ENCODE measurements at places on chromosomes 6 and 20.

DNA sequence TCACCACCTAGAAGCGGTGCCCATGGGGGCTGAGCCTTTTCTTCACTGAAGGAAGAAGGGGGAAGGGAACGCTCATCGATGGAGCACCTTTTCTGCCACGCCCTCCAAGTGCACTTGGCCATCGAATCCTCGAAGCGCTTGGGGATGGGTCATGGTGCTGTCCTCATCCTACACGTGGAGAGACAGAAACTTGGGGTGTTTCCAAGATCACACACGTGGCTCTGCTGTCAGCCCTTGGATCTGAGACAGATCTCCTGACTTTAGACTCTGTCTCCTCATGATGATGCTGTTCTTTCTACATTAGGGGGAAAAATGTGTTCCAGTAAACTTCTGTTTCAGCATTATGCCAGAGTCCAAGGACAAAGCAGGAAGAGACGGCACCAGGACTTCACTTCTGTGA is 78.5 kb downstream of the SYNDIG1 start:
- no peak for DNase-seq

DNA sequence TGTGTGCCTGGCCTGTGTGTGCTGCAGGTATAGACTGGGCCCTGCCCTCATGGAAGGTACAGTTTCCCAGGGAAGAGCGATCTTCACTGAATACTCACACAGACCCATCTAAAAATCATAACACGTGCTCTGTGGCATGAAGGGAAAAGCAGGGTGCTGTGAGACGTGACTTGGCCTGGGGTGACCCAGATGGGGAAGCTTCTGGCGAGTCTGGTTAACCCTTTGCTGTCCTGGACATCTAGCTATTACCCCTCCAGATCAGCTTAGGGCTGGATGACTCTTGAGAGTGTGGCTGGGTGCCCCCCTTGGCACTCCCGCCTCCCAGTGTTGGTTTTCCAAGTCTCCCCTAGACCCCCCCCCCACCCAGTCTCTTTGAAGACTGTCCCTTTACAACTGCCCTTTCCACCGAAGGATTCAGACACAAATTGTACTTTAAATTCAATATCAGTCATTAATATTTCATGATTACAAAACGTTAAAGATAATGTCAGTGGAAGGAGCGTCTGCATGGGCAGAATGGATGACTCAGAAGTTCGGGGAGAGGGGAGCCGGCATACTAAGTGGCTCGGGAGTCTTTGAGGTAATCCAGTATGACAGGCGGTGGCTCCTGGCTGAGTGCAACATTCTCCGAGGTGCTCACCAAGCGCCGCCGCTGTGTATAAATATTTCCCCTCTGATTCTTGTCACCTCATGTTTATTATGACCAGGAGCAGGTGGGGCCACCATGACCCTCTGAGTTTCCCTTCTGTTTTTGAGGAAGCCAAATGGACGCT is 77.3 kb downstream of the CD40 start:
- DNase-seq = no peak

GRCh38 chr6:129903082-129903481 is 42.0 kb upstream of the TMEM244 start:
- DNase-seq = no peak

- no peak for DNase-seq
Measured at GRCh38 chr6:85637579-85637978, 5.1 kb downstream of the SYNCRIP start.

DNA sequence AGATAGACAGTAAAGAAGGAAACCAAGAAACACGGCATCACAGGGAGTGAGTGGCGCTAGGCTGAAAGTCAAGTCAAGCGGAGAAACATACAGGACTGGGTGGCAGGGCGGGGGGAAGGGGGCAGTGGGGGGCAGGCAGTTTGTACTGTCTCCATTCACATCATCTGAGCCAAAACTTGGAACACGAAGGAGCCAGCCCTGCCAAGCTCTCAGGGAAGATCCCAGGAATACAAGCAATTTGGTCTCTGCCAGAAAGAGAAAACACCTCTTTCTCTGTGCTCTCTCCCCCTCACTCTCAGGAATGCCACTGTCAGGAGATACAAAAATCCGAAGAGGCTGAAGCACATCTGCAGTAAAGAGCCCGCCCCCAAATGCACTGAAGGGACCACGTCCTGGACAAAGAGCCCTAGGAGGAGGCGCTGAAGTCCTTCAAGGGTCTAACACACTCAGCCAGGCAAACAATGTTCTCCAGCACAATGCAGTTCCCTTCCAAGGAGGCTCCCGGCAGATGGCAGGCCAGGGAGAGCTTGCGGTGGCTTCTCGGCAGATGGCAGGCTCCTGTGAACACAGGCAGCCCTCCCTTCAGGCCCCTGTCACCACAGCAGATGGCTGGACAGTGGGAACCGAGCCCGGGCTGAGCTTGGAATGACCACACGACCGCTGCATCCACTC is 90.0 kb downstream of the ATP9A start:
- DNase-seq = no peak

- DNase-seq = no peak
Measured at GRCh38 chr6:147510929-147511590, 2.6 kb downstream of the SAMD5 start.

DNA sequence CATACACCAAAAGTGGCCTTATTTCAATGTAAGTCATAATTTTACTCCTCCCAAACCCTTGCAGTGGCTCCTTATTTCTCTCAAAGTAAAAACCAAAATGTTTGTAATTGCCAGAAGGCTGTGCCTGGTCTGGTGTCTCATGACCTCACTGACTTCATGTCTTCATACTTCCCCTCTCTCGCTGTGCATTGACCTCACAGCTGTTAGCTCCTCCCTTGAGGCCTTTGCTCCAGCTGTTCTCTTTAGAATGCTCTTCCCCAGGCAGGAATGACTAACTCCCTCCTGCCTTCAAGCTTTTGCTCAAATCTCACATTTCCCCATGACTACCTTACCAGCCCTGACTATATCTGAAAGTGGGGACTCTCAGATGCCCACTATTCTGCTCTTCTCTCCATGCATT is 83.3 kb downstream of the MTFR2 start:
- no peak for DNase-seq

DNA sequence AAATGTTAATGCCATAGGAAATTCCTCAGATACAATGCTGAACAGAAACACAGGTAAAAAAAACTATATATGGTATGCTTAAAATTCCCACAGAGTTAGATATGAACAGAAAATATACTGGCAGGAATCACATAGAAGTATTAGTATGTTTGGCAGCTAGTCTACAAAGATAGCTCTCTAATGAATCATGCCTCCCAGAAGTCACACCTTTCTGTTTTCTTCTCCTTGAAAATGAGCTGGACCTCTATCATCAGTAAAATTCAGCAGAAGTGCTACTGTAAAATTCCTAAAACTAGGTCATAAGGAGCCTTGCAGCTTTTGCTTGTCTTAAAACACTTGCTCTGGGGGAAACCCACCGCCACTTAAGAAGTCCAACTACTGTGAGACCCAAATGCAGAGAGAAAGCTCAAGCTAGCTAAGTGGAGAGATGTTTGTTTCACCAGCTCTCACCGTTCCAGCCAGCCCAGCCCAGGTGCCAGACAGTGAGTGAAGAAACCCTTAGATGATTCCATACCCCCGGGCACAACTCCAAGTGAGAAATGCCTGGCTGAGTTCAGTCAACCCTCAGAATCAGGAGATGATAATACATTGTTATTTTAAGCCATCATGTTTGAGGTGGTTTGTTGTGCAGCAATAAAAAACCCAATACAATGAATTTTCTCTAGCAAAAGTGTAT is 43.0 kb downstream of the TSPYL4 start:
- DNase-seq = no peak

Data from DND-41 (cell line).